Heart left ventricle (tissue), 16 donors: ENCODE measurements at places on chromosomes 13 and 19.

GRCh38 chr13:110627351-110627750 is 12.0 kb downstream of the NAXD start:
- no peak for DNase-seq

GRCh38 chr13:74006666-74007065 is 127.5 kb downstream of the KLF12 start:
- DNase-seq, result no peak

DNA sequence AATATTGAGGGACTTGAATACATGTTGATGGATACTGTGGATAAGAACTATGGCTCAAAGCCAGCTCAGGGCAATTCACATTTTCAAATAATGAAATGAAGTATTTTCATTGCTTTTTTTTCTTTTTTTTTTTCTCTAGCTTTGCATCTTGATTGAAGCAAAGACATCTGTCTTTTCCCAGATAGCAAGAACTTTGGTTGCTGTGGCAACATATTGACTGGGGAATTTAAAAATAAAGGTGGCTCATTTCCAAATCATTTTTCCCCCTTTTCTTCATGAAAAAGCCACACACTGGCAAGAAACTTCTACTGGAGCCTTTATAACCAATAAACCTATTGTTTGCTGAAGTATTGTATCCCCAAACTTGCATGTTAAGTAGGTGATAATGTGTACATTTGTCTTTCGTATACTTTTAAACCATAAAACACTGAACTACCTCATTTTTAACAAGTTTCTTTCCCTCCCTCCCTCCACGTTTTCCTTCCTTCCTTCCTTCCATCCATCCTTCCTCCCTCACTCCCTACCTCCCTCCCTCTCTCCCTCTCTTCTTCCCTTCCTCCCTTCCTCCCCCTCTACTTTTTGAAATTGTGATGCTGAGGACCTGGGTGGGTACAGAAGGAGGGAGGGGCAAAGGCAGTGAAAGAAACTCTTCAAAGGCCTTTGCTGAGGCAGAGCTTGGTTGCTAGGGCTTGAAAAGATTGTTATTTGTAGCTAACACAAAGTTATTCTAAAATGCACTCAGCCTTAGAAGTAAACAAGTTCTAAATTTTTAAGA is 343.5 kb upstream of the SPRY2 start:
- no peak for DNase-seq

GRCh38 chr13:42370229-42370628 is 98.3 kb downstream of the AKAP11 start:
- DNase-seq, result no peak

DNA sequence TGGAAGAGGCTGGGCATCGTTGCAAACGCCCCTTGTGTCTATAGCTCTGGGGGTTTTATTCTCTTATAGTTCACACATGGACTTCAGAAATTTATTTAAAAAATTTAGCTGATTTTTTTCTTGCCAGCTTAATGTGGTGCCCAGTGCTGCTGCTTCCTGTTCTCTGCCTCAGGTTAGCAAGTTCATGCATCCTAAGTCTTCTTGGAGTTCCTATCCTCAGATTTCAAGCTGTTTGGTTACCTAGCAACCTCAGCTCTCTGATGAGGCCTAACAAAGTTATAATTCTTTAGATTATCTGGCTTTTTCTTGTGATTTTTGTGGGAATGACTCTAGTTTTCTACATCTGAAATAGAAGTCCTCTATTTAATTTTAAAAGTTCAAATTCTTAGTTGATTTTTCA is 250.9 kb downstream of the MAB21L1 start:
- no peak for DNase-seq

- no peak for DNase-seq
These were observed 13.3 kb downstream of the KLF2 start for GRCh38 chr19:16337809-16338469.

- no peak for DNase-seq
These were observed 13.0 kb upstream of the USP29 start for GRCh38 chr19:57106722-57107235.

- no peak for DNase-seq
These were observed 44.0 kb upstream of the PCCA start for GRCh38 chr13:100044936-100045335.
